ENCODE measurements at places on chromosomes 1 and 21.

GRCh38 chr1:236332092-236332758 is 50.5 kb upstream of the ERO1B start:
- H3K4me3 ChIP-seq = no peak overlapping the region
- no peaks in the 10 kb centered on the region for H3K27me3 ChIP-seq
- no peaks in the 10 kb centered on the region for H3K36me3 ChIP-seq
- no peaks in the 10 kb centered on the region for H3K4me1 ChIP-seq

DNA sequence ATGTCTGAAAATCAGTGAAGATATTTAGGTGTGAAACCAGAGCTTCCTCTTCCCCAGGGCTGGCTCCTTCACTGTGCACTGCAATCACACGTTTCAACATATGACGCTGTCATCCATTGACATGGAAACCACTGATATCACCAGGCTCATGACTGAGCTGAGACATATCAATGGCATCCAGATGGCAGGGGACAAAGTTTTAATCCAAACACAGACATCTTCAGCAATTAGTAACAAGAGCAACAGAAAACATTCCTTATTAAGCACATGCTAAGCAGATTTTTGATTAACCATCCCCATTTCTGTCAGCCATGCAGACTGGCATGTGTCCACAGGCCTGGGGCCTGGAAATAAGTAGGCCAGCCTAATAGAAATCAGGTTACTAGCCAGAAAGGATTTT is 108.0 kb upstream of the ADAR start:
- no peak overlapping the region for H3K4me3 ChIP-seq
- H3K36me3 ChIP-seq = no peaks in the 10 kb centered on the region
- H3K4me1 ChIP-seq = no peaks in the 10 kb centered on the region
- no peak overlapping the region for H3K27ac ChIP-seq

DNA sequence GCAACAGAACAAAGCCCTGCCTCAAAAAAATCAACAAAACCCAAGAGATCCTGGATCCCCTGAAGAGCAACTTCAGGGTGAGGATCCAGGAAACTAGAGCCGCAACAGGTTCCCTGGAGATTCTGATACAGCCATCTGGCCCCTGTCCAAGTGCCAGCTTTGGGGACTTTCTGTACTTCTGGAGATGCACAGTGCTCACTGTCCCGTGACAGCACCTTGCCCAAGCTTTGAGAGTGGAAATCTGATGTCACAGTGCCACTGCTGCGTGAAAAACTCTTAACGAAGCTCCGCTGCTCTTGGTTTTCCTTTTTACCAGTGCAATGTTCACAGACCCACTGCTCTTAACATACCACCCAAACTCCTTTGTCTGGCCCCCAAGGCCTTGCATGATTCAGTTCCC is 26.3 kb downstream of the STK40 start:
- H3K4me3 ChIP-seq = no peak overlapping the region
- H3K27me3 ChIP-seq = no peaks in the 10 kb centered on the region
- H3K4me1 ChIP-seq = no peaks in the 10 kb centered on the region
- no peak overlapping the region for H3K27ac ChIP-seq

- no peaks in the 10 kb centered on the region for H3K36me3 ChIP-seq
- no peaks in the 10 kb centered on the region for H3K4me1 ChIP-seq
- no peak for DNase-seq
- no peak overlapping the region for H3K27ac ChIP-seq
- H3K4me3 ChIP-seq = no peak overlapping the region
- H3K27me3 ChIP-seq = no peaks in the 10 kb centered on the region
Observed at GRCh38 chr21:33015756-33016155, 10.0 kb upstream of the OLIG2 start.

GRCh38 chr1:182335771-182336566 is 55.6 kb downstream of the GLUL start:
- H3K36me3 ChIP-seq = no peaks in the 10 kb centered on the region
- no peaks in the 10 kb centered on the region for H3K4me1 ChIP-seq
- no peak overlapping the region for H3K27ac ChIP-seq
- DNase-seq = no peak
- H3K27me3 ChIP-seq = no peaks in the 10 kb centered on the region

DNA sequence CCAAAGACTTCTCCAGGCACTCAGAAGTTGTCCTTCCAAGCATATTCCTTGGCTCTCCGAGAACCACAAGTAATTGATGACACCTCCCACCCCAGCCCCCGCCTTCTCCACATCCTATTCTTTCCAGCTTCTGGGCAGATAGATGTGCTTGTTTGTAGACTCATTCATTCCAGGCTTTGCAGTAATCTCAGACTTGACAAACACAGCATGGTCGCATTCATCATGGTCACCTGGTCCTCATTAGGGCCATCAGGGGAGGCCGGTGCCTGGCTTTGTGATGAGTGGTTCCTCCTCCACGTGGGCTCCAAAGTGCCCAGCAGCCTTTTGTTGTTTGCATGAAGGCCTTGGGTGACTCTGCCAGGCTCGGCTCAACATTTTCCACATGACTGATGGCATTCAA is 28.5 kb upstream of the KCNE2 start:
- H3K27me3 ChIP-seq = no peaks in the 10 kb centered on the region
- H3K4me1 ChIP-seq = no peaks in the 10 kb centered on the region
- no peaks in the 10 kb centered on the region for H3K36me3 ChIP-seq
- no peak overlapping the region for H3K27ac ChIP-seq
- no peak for DNase-seq

DNA sequence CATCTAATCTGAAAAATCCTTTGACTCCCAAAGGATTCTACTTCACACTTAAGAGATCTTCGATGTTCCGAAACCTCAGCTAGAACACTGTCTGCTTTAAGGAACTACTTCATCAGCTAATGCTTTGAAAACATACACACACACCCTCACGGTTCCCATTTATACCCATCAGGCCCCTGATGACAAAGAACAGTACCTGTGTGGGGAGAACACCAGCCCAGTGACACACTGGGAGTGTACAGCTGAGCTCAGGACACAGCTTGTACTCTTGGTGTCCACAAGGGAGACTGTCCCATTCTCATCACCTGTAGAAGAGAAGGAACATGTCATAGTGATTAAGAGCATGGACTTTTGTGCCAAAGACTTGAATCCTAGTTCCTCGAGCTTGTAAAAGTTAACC is 6.6 kb downstream of the WDR77 start:
- H3K4me1 ChIP-seq = peaks cover 7% of the 10 kb centered on the region
- no peak overlapping the region for H3K27ac ChIP-seq
- H3K27me3 ChIP-seq = no peaks in the 10 kb centered on the region
- no peak overlapping the region for H3K4me3 ChIP-seq
- DNase-seq = no peak

- DNase-seq = no peak
- H3K27ac ChIP-seq = no peak overlapping the region
- no peaks in the 10 kb centered on the region for H3K4me1 ChIP-seq
- H3K27me3 ChIP-seq = no peaks in the 10 kb centered on the region
Observed at GRCh38 chr1:92029241-92029922, 403 bp upstream of the EPHX4 start.

- H3K27me3 ChIP-seq = no peaks in the 10 kb centered on the region
- no peaks in the 10 kb centered on the region for H3K36me3 ChIP-seq
- no peak overlapping the region for H3K4me3 ChIP-seq
- DNase-seq = no peak
Observed at GRCh38 chr1:213416461-213417224, 365.6 kb downstream of the RPS6KC1 start.

DNA sequence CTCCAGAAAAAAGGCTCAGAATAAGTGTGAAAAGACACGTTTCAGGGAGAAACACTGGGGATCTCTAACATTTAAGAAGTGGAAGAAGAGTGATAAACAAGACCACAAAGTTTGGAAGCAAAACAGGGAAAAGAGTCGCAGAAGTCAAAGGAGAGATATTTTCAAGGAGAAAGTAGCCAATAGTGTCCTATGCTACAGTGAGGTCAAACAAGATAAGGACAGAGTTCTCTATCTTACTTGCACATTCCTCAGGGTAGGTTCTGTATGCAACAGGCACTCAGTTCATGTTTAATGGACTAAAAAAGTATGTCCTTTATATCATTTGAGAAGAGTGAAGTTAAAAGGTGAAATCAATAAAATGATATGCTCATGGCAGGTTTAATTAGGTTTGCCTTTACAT is 13.8 kb upstream of the EDEM3 start:
- H3K4me3 ChIP-seq = no peak overlapping the region
- no peak for DNase-seq
- no peak overlapping the region for H3K27ac ChIP-seq
- H3K27me3 ChIP-seq = peaks cover 3% of the 10 kb centered on the region
- no peaks in the 10 kb centered on the region for H3K4me1 ChIP-seq

GRCh38 chr21:30444204-30444603 is 4.1 kb downstream of the KRTAP15-1 start:
- no peak overlapping the region for H3K4me3 ChIP-seq
- H3K27me3 ChIP-seq = no peaks in the 10 kb centered on the region
- DNase-seq = no peak
- no peaks in the 10 kb centered on the region for H3K36me3 ChIP-seq
- no peak overlapping the region for H3K27ac ChIP-seq

DNA sequence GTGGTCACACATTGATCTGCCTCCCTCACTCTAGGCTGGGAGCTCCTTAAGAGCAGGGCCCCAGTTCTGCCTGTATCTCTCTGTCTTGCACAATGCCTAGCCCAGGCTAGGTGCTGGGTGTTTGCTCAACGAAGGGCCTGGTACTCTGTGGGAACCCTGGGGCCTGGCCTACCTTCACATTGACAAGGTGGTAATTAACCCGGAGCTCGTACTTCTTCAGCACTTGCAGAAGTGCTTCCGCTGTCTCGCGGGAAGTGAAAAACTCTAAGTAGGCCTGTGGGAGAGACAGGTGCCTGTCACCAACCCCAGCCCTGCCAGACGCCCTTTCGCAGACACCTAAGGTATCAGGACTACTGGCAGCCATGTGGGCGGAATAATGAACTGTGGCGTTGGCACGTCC is 13.7 kb downstream of the MTHFR start:
- DNase-seq = no peak
- no peaks in the 10 kb centered on the region for H3K36me3 ChIP-seq
- no peak overlapping the region for H3K27ac ChIP-seq
- no peaks in the 10 kb centered on the region for H3K27me3 ChIP-seq

DNA sequence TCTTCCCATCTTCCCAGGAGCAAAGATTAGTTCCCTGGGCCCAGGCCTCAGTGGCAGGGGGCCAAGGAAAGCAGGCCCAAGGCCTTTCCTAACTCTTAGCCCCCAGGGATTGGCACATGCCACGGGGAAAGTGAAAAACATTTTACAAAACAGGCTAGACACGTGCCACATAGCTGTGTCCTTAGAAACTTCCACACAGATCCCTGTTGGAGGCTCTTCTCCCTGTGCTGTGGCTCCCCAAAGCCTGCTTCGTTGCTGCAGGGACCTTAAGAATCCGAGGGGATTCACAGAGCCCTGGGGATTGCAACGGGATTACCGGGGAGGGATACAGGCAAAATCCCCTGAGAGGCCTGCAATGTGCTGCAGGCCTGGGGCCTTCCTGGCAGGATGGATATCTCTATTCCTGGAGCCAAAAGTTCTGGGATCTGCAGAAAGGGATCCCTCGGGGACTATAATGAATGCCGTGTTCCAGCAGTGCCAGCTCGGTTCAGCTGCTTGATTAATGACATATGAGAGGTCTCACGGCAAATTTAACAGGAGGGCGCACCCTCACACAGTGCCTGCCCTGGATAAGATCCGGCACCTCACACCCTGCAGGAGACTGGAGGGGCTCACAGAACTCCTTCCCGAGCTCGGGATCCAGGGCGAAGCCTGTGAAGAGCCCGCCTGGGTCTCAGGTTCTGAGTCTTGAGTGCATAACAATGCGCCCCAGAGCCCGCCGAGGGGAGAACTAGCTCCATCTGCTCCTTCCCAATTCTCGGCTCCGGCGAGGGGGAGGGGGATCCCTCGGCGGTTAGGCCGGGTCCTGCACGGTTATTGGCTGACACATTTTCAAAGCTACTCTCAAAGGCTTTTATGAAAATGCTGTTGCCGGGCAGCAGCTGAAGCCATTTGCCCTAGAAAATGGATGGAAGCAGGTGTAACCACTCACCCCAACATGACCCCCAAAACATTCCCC is 15.3 kb upstream of the RGS8 start:
- H3K4me1 ChIP-seq = no peaks in the 10 kb centered on the region
- no peaks in the 10 kb centered on the region for H3K36me3 ChIP-seq
- peaks cover 3% of the 10 kb centered on the region for H3K27me3 ChIP-seq

DNA sequence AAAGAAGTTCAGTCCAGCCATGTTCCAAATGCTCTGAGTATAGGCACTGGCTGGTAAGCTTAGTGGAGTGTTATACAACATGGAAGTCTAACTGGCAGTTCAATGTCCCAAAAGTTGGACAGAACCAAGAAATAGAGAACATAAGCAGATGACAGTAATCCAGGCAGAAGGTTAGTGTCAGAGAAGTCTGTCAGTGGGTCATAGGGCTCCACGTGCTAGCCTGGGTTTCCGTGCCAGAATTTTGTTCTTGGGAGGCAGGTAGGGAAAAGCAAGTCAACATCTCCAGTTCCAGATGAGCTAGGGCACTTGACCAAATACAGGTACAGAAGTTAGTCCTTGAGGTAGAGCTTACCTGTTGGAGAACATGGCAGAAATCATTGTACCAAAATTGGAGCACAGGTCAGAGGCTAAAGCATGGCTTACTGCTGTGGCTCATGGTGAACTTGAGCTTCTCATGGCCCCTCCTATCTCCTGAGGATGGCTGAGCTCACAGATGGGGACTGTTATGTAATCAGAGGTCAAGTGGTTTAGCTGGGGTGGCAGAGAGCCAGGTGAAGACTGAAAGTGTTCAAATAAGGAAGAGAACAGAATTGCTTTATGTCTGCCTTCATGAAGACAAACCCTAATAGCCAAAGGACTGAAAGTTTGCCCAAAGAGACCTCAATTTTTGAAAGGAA is 170.8 kb downstream of the NFIA start:
- H3K4me3 ChIP-seq = no peak overlapping the region
- no peaks in the 10 kb centered on the region for H3K4me1 ChIP-seq

DNA sequence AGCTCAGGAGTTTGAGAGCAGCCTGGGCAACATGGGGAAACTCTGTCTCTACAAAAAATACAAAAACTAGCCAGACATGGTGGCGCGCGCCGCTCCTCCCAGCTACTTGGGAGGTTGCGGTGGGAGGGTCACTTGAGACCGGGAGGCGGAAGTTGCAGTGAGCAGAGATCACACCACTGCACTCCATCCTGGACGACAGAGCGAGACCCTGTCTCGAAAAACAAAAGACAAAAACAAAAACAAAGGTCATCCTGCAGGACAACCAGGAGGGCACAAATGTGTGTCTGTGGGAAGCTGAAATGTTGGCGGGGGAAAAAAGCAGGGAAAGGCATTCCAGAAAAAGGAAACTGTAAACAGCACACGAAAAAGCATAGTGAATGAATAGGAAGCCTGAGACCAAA is 104.1 kb upstream of the HNRNPU start:
- no peaks in the 10 kb centered on the region for H3K27me3 ChIP-seq
- H3K36me3 ChIP-seq = no peaks in the 10 kb centered on the region
- H3K4me1 ChIP-seq = peaks cover 36% of the 10 kb centered on the region
- H3K27ac ChIP-seq = peak overlapping the region; percentile 92
- DNase-seq = no peak

GRCh38 chr1:203791498-203791897 is 3.9 kb upstream of the ZBED6 start:
- H3K27ac ChIP-seq = no peak overlapping the region
- H3K36me3 ChIP-seq = peaks cover 4% of the 10 kb centered on the region
- no peak overlapping the region for H3K4me3 ChIP-seq
- no peaks in the 10 kb centered on the region for H3K27me3 ChIP-seq
- DNase-seq = no peak
- no peaks in the 10 kb centered on the region for H3K4me1 ChIP-seq

All from Panc1 (cell line).